Activated CD8-positive, alpha-beta memory T cell treated with anti-CD3 and anti-CD28 coated beads for 24 hours (primary cell): ENCODE measurements at places on chromosomes 6 and 20.

GRCh38 chr6:99080191-99080590 is 132.4 kb upstream of the FBXL4 start:
- DNase-seq, result no peak

DNA sequence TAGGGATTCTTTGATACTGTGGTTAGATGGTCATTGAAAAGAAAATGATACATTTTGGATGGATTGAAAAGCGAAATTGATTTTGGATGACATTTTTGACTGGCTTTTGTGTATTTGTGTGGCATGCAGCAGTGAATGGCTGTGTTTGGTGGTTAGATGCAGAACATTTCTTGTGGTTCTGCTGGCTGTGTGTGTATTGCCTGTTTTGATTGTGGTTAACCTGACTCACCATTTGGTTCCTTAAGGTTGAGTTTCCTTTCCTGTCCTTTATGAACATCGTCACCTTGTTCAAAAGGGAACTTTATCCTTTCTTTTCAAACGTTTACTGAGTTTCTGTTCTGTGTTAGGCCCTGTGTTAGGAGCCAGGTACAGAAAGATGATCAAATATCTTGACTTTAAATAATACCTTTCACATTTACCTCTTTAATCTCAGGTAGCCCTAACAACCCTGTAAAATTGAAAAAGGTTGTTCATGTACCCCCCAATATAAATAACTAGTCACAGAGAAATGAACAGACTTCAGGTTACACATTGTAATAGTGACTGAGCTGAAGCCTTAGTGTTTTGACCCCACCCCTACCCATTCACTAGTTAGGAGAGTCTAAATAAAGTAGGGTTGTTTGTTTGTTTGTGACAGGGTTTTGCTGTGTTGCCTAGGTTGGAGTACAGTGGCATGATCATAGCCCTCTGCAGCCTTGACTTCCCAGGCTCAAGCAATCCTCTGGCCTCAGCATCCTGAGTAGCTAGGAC is 23.8 kb downstream of the ANKS1A start:
- no peak for DNase-seq

DNA sequence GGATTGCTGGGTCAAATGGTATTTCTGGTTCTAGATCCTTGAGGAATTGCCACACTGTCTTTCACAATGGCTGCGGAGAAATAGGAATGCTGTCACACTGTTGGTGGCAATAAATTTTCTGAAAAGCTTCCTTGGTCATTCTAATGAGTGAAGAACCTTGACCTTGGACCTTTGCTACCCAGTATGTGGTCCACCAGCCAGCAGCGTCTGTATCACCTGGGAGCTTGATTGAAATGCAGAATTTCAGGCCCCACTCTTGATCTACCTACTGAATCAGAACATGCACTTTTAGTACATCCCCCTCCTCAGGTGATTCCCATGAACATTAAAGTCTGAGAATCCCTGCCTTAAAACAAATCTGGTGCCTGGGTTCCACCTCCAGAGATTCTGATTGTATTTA is 27.5 kb upstream of the GLP1R start:
- no peak for DNase-seq

DNA sequence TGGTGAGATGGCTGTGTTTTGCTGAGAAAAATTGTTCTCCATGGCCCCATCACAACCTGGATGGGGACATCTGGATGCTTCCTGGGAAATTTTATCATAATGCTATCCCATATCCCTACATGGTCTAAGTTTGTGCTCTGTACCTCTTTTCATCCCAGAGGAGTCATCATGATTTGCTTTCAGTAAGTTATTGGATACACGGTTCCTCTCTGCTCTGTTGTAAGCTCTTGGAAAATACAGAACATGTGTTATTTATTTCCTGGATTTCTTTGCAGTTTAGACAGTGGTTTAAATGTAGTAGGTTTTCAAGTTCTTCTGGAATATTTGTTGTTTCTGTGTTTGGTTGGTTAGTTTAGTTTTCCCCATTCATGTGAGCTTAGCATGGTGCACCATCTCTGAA is 129.2 kb upstream of the ECI2 start:
- no peak for DNase-seq

DNA sequence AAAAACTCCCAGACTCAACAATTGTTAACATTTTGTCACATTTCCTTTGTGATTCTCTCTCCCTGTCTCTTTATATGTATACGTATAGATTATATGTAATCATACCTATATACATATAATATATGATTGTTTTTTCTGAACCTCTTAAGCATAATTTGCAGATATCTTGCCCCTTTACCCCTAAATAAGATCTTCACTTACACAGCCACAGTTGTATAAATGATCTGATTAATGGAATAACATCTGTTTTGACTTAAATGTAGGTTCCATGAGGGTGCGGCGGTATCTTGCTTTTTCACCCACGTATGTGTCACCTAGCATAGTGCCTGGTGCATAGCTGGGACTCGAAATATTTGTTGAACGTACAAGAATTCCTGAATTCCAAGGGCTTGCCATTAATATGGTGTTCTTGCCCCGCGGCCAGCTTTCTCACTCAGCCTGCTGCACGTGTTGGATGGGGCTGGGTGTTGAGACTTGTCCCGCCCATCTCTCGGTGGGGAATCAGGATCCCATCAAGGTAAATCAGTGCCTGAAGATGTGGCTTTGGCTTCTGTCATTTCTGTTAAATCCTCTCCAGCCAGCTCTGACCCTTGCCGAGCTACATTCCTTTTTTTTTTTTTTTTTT is 10.4 kb upstream of the MANBAL start:
- DNase-seq, result no peak

- DNase-seq, result no peak
Measured at GRCh38 chr20:48159145-48160008, 374.1 kb upstream of the SULF2 start.
